Activated CD4-positive, alpha-beta T cell treated with anti-CD3 and anti-CD28 coated beads for 36 hours (primary cell): ENCODE measurements at places on chromosomes 2 and 18. TPM values are rescaled to one million over a fixed set of nuclear protein-coding genes. Genes with fewer than 3 reads are reported as not detected.
A peak's percentile ranks its signal among the peaks of the same experiment; 100 is the strongest.

DNA sequence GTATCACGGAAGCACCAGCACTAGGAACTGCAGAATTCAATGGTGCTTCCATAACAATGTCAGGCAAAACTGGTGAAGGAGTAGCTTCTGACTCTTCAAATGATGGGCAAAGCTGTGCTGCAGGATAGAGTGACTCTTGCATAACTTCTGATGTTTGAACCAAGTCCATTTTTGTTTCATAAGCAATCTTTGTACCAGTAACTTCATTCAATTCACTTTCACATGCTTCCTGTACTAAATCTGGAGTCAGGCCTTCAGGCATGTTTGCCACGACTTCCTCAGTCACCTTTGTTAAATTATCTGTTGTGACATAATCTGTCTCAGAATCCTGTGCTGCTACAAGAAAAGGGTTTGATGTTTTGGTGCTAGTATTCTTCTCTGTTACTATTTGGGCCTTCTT lies 24.0 kb downstream of the RTN4 start:
- no peaks in the 10 kb centered on the region for H3K27me3 ChIP-seq
- no peak overlapping the region for H3K4me3 ChIP-seq
- peak overlapping the region; percentile 26 for H3K27ac ChIP-seq
- H3K4me1 ChIP-seq, result peaks cover 10% of the 10 kb centered on the region

GRCh38 chr2:210302326-210302725 lies 12.6 kb downstream of the MYL1 start:
- no peak overlapping the region for H3K4me3 ChIP-seq
- DNase-seq, result no peak
- H3K4me1 ChIP-seq, result no peaks in the 10 kb centered on the region
- H3K36me3 ChIP-seq, result no peaks in the 10 kb centered on the region

- H3K27me3 ChIP-seq, result no peaks in the 10 kb centered on the region
- H3K36me3 ChIP-seq, result peaks cover 45% of the 10 kb centered on the region
- no peak overlapping the region for H3K27ac ChIP-seq
- DNase-seq, result no peak
These were observed 10.9 kb downstream of the MAT2A start for GRCh38 chr2:85549826-85550225.

- peaks cover 37% of the 10 kb centered on the region for H3K4me1 ChIP-seq
- H3K27me3 ChIP-seq, result peaks cover 2% of the 10 kb centered on the region
- no peaks in the 10 kb centered on the region for H3K36me3 ChIP-seq
- H3K4me3 ChIP-seq, result no peak overlapping the region
These were observed 254.5 kb downstream of the NEDD4L start for GRCh38 chr18:58298251-58299134.

DNA sequence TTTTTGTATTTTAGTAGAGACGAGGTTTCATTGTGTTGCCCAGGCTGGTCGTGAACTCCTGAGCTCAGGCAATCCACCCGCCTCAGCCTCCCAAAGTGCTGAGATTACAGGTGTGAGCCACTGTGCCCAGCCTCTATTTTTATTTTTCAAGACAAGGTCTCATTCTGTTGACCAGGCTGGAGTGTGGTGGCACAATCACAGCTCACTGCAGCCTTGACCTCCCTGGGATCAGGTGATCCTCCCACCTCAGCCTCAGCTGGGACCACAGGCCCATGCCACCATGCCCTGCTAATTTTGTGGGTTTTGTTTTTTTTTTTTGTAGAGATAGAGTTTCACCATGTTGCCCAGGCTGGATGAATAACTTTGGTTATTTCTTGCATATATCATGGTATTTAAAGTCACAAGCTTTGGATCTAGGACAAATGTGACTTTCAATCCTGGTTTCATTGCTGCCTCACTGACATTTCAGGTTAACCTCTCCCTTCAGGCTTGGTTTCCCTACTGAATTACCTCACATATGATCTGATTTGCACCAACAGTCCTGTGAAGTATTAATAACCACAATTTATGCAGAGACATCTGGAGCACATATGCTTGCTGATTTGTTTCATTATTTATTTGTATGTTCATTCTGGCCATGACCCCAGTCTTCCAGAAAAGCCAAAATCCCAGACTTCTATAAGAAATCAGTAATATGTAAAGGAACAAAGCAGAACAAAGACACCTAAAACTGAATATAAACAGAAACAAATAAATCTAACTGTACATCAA lies 17.5 kb upstream of the RAB31 start:
- no peak overlapping the region for H3K27ac ChIP-seq
- H3K4me3 ChIP-seq, result no peak overlapping the region
- H3K27me3 ChIP-seq, result no peaks in the 10 kb centered on the region
- no peak for DNase-seq
- H3K36me3 ChIP-seq, result no peaks in the 10 kb centered on the region

GRCh38 chr2:172339371-172340010 lies 87.9 kb upstream of the ITGA6 start:
- peaks cover 18% of the 10 kb centered on the region for H3K4me1 ChIP-seq
- peak overlapping the region; percentile 10 for H3K27ac ChIP-seq
- peak overlapping the region; percentile 42 for H3K4me3 ChIP-seq
- no peaks in the 10 kb centered on the region for H3K27me3 ChIP-seq

- no peak overlapping the region for H3K27ac ChIP-seq
- H3K4me1 ChIP-seq, result no peaks in the 10 kb centered on the region
- no peaks in the 10 kb centered on the region for H3K27me3 ChIP-seq
- H3K4me3 ChIP-seq, result no peak overlapping the region
- no peaks in the 10 kb centered on the region for H3K36me3 ChIP-seq
These were observed 1490.2 kb upstream of the SLC39A10 start for GRCh38 chr2:194166818-194167217.

Gene HOXD13
- not detected for total RNA-seq

Gene SERPINB2
- total RNA-seq, result not detected

Gene BOLL
- total RNA-seq, result not detected
